ENCODE measurements at places on chromosomes 5 and 9.

DNA sequence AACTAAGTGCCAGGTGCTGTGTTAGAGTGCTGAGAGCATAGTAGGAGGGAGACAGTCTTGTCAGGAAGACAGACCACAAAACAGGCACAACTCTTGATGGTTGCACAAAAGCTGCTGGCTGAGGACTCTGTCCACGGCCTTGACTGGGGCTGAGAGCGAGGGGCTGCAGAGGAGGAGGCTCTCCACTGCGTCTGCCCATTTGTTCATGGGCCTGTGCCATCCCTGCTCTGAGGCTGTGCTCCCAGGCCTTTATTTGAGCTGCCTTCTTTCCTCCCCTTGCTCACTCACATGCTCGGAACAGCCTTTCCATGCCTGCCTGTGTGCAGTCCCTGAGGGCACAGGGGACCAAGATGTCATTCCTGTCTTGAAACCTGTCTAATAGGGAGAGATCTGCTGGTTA is 147.8 kb downstream of the CACNA1B start:
- H3K27ac ChIP-seq = no peak overlapping the region
- H3K36me3 ChIP-seq = no peaks in the 10 kb centered on the region

GRCh38 chr9:33881635-33882034 is 64.7 kb downstream of the UBE2R2 start:
- no peak overlapping the region for H3K4me3 ChIP-seq
- no peaks in the 10 kb centered on the region for H3K27me3 ChIP-seq
- no peak overlapping the region for H3K27ac ChIP-seq
- no peaks in the 10 kb centered on the region for H3K36me3 ChIP-seq

DNA sequence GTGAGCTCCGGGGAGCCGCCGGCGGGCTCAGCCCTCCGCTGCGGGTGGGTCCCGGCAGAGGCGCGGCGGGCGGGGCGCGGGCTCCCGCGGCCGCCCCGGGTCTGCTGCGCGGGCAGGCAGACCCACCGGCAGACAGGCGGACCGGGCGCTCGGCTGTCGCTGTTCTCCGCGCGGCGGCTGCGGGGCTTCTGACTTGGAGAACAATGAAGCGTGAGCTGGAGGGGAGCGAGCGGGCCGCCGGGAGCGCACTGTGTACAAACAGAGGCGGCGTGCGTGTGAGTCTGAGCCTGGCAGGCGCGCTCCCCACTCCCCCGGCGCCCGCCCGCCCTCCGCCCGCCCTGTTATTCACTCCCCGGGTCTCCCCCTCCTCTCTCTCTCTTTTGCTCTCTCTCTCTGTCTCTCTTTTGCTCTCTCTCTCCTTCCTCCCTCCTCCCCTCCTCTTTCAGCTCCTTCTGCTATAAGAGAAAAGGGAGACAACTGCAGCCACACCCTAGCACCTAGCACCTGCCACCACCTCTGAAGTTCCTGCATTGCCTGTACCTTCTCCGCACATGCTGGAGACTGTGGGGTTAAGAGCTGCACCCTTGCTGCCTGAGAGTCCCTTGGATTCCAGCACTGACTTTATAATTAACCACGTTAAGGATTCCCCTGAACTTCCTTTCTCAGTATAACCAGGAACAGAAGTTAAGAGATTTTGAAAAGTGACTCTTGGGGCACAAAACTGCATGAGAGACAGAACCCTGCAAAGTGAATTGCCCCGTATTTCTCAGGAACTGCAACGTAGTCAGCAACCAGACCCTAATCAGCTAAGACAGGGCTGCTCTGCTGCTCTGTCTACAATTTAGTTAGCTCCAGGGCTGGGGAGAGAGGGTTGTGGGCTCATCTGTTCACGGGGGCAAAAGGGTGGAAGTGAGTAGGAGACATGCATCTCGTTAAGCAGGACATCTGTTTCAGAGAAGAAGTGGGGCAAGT is at the start of gene EDIL3:
Gene EDIL3, minus strand, starts transcription at position 277 of the 972 bp plus-strand sequence. CDS start 506 bp downstream, outside the sequence.
- H3K27ac ChIP-seq = no peak within 1 kb of the TSS
- no peak for DNase-seq
- H3K36me3 ChIP-seq = no peaks in the 10 kb centered on the region
- H3K27me3 ChIP-seq = peaks cover 47% of the 10 kb centered on the region
- H3K4me1 ChIP-seq = peaks cover 12% of the 10 kb centered on the region

GRCh38 chr5:110460837-110461236 is 265.6 kb downstream of the TMEM232 start:
- H3K36me3 ChIP-seq = no peaks in the 10 kb centered on the region
- no peak overlapping the region for H3K27ac ChIP-seq

DNA sequence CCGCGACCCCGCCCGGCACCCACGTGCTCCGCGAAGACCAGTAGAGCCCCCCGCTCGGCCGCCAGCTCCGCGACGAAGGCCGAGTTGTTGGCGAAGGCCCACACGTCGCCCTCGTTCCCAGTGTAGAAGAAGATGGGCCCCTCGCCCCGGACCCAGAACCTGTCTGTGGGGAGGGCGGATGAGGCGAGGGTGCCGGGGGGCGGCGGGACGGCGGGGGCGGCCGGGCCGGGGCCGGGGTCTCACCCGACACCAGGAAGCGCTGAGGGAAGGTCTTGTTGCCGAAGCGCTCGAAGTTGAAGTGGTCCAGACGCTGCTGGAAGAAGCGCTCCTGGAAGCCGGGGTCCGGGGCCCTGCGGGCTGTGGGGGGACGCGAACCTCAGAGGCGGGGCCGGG is 317 bp downstream of the DPP7 start:
- H3K4me1 ChIP-seq = peaks cover 11% of the 10 kb centered on the region
- DNase-seq = no peak
- peaks cover 8% of the 10 kb centered on the region for H3K36me3 ChIP-seq
- H3K27me3 ChIP-seq = no peaks in the 10 kb centered on the region
- peak overlapping the region; percentile 2 for H3K27ac ChIP-seq

- peaks cover 6% of the 10 kb centered on the region for H3K36me3 ChIP-seq
- H3K4me3 ChIP-seq = no peak overlapping the region
- no peak for DNase-seq
- peaks cover 68% of the 10 kb centered on the region for H3K4me1 ChIP-seq
- no peaks in the 10 kb centered on the region for H3K27me3 ChIP-seq
Measured at GRCh38 chr9:124210697-124211096, 47.1 kb upstream of the NEK6 start.

DNA sequence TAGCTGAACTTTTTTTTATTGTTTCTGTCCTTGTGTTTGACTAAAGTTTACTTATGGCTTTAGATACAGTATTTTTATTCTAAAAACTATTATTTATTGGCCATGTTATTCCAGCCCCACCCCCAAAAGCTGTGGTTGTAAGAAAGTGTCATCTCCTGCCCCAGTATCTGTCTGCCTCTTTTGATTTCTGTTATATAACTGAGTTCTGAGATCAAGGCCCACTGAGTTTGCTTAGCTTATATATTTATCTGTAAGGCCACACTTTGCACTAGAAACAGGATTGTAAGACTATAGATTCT is 116.8 kb upstream of the TNFAIP8 start:
- H3K4me3 ChIP-seq = no peak overlapping the region
- DNase-seq = no peak
- peaks cover 15% of the 10 kb centered on the region for H3K4me1 ChIP-seq
- no peak overlapping the region for H3K27ac ChIP-seq

- no peaks in the 10 kb centered on the region for H3K36me3 ChIP-seq
- H3K27me3 ChIP-seq = no peaks in the 10 kb centered on the region
- no peak overlapping the region for H3K27ac ChIP-seq
Measured at GRCh38 chr5:111929867-111930266, 172.9 kb upstream of the NREP start.

DNA sequence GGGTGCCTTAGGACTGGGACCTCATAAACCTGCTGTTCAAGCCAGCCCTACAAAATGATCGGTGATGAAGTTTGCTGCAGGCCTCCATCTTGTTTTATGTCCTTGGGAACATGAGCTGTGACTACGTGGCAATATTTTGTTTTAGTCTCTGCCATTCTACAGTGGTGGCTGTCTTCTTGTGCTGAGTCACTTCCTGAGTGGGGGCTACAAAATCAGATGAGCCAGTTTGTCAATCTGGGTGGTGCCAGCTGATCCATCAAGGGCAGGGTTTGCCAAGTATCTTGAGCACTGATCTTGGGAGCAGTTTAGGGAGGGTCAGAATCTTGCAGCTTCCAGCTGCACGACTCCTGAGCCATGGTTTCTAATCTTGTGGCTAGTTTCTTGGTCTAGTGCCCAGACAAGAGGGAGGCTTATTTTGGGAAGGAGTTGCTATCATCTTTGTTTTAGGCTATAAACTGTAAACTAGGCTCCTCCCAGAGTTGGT is 94.7 kb downstream of the YTHDC2 start:
- H3K27me3 ChIP-seq = peaks cover 29% of the 10 kb centered on the region
- no peak overlapping the region for H3K27ac ChIP-seq

DNA sequence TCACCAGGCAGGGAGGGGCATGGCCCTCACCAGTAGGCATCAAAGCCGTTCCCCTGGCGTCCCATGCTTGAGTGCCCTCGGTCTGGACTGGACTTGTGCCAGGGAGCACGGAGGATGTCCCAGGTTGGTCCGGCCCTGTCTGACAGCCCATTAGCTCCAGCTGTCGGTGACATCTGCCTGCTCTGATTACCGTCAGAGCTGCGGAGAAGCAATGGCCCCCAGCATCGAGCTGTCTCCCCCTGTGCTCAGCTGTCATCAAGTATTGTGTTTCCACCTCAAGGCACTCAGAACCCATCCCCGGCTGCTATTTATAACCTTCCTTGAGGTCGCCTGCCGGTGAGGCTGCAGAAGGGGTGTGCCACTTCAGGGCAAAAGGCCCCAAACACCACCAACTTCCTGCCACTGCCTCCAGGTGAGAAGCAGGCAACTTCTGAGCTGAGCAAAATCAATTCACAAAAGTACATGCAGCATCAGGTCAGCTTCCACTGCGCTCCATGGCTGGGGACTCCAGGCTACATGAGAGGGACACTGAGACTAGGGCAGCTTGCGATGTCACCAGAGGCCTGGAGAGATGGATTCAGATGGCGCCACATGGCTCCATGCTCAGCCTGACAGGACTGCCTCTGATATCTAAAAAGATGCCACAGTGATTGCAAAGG is 142.7 kb downstream of the C5orf15 start:
- peaks cover 5% of the 10 kb centered on the region for H3K27me3 ChIP-seq
- peaks cover 30% of the 10 kb centered on the region for H3K4me1 ChIP-seq
- no peak overlapping the region for H3K4me3 ChIP-seq
- H3K36me3 ChIP-seq = no peaks in the 10 kb centered on the region
- peak; percentile 54 for DNase-seq

DNA sequence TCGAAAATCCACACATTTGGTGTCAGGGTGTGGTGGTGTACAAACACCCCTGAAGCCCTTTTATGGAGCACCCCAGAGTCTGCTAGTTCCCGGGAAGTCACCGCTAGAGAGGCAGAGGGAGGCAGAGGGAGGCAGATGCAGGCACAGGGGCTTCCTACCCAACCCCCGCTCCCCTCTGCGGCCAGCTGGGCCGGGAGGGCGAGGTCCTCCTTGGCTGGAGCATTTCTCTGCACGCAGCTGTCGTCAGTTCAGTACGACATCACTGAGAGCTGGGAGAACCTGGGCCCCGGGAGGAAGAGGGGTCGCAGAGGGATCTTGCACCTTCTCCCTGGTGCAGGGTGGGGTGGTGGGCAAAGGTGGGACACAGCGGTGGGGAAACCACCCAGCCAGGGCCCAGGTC is 15.8 kb upstream of the UBAC1 start:
- H3K4me3 ChIP-seq = no peak overlapping the region
- H3K27me3 ChIP-seq = no peaks in the 10 kb centered on the region
- H3K27ac ChIP-seq = peak overlapping the region; percentile 54
- DNase-seq = no peak
- no peaks in the 10 kb centered on the region for H3K36me3 ChIP-seq
- peaks cover 26% of the 10 kb centered on the region for H3K4me1 ChIP-seq

- DNase-seq = no peak
- H3K4me1 ChIP-seq = no peaks in the 10 kb centered on the region
- no peak overlapping the region for H3K27ac ChIP-seq
- H3K36me3 ChIP-seq = no peaks in the 10 kb centered on the region
- no peaks in the 10 kb centered on the region for H3K27me3 ChIP-seq
Measured at GRCh38 chr9:98781588-98782383, 14.6 kb downstream of the ANKS6 start.

- DNase-seq = no peak
- peaks cover 56% of the 10 kb centered on the region for H3K4me1 ChIP-seq
- H3K27me3 ChIP-seq = no peaks in the 10 kb centered on the region
- peak overlapping the region; percentile 79 for H3K27ac ChIP-seq
Measured at GRCh38 chr5:134149571-134150303, 27.0 kb downstream of the SKP1 start.

GRCh38 chr9:114216081-114216480 is 60.7 kb downstream of the COL27A1 start:
- no peak overlapping the region for H3K4me3 ChIP-seq
- no peaks in the 10 kb centered on the region for H3K36me3 ChIP-seq
- no peaks in the 10 kb centered on the region for H3K27me3 ChIP-seq
- no peak for DNase-seq
- no peaks in the 10 kb centered on the region for H3K4me1 ChIP-seq

- H3K27me3 ChIP-seq = no peaks in the 10 kb centered on the region
- H3K27ac ChIP-seq = no peak overlapping the region
- DNase-seq = no peak
Measured at GRCh38 chr5:1916041-1917001, 33.6 kb upstream of the IRX4 start.

DNA sequence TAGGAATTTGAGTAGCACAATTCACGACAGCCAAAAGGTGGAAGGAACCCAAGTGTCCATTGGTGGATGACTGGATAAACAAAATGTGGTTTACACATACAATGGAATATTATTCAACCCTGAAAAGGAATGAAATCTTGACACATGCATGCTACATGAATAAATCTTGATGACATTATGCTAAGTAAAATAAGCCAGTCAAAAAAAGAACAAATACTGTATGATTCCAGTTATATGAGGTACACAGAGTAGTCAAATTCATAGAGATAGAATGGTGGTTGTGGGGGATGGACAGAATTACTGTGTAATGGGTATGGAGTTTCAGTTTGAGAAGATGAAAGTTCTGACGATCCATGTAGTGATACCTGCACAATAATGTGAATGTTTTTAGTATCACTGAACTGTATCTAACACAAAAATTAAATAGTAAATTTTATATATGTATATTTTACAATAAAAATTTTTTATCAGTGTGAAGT is 117.7 kb upstream of the GNA14 start:
- H3K27ac ChIP-seq = no peak overlapping the region
- DNase-seq = no peak

GRCh38 chr5:126594748-126595485 is at the start of gene ALDH7A1:
Gene ALDH7A1 (minus strand): TSS chr5:126595219. CDS start chr5:126595198, 21 bp downstream.
- peak; percentile 24 for DNase-seq
- peak within 1 kb of the TSS; percentile 75 for H3K4me3 ChIP-seq
- peak within 1 kb of the TSS; percentile 69 for H3K27ac ChIP-seq
- H3K27me3 ChIP-seq = peaks cover 19% of the 10 kb centered on the region

DNA sequence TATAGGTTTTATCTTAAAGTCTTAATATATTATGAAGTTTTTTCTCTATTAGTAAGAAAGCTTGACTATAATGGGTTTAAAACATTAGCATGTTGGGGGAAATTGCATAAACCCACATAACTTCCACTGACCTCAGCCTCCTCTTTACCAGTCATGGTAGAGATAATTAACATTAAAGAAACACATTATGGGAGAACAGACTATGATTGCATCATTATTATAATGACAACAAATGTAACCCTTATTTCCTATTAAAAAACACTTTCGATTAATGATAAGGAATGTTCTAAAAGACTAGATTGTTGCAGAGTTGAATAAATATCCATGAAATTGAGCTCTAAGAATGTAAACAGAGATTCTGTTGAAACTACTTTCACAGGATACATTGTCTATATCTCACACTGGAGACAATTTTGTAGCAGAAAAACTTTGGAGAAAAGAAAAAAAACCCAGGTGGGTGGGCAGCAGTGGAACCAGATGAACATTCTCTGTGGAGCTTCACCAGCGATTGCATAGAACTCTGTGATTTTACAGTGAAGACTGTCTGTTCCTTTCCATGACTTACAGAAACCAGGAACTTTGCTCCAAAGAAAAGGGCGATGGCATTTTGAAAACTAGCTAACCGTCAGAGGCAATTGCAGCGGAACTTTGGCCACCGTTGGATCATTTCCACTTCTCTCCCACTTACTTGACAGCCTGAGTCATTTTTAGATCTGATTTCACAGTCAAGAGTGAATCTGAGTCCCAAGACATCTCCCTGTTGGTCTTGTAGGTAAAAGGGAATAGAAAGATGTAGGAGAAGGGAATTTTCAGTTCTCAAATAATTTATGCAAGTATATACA is 21.0 kb upstream of the ERAP2 start:
- no peak overlapping the region for H3K27ac ChIP-seq
- no peaks in the 10 kb centered on the region for H3K36me3 ChIP-seq
